NCI-H748 treated with DMSO at 0.1 percent for 48 hours (cell line): ENCODE measurements at places on chromosomes 12 and 14.
A peak's percentile ranks its signal among the peaks of the same experiment; 100 is the strongest.

DNA sequence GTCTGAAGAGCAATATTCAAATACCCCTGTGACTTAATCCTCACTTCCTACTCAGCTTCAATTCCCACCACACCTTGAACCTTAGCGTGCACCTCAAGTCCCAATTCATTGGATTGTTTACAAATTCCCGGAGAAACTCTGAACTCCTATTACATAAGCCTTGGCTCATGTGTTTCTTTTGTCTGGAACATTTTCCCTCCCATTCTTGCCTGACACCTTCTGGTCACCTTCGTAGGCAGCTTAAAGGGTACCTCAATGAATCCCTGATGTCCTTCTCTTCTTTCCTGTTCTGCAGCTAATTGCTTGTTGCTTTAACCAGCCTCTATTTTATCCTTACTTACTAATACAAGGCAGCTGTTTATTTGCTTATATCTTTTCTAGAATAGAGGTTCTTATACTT lies 85.0 kb upstream of the SEL1L start:
- DNase-seq: no peak

DNA sequence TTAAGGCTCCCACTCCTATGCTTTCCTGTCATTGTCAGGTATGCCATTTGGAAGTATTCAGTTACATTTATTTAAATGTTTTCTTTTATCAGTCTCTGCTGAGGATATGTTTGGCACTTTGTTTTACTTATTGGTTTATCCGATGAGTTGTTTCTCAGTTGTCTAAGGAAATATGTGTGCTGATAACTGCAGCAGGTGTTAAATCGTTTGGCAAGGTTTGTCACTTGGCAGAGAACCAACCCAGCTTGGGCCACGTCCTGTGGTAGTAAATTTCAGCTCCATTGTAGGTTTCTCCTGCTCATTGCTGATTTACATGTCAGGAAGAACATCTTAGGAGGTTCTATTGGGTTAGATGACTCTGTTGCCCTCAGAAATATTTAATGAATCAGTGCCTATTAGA lies 22.0 kb upstream of the MGST1 start:
- DNase-seq: peak; percentile 57

- no peak for DNase-seq
Measured at GRCh38 chr14:103442288-103442687, 57.1 kb downstream of the MARK3 start.

- DNase-seq: no peak
Measured at GRCh38 chr12:143964-144649, 69.8 kb downstream of the SLC6A12 start.

DNA sequence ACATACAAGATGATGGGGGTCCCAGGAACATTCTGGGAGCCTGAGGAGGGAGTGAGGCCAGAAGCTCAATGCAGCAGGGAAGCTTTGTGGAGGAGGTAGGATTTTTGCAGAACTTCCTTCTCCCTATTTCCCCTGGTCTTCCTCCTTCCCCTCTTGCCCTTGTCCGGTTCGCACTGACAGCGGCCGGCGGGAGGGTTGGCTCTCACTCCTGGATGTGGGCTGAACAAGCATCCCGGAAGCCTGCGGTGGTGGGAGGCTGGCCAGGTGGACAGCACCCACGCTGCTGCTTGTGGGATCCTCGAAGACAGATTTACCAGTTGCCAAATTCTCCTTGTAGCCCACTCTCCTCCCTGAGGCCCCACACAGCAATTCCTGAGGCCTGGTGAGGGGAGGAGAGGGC lies 112.2 kb downstream of the KCNA5 start:
- no peak for DNase-seq

GRCh38 chr12:50112456-50113218 lies 601 bp downstream of the COX14 start:
- DNase-seq: no peak

- no peak for DNase-seq
Measured at GRCh38 chr14:91227183-91227628, 17.3 kb downstream of the GPR68 start.

DNA sequence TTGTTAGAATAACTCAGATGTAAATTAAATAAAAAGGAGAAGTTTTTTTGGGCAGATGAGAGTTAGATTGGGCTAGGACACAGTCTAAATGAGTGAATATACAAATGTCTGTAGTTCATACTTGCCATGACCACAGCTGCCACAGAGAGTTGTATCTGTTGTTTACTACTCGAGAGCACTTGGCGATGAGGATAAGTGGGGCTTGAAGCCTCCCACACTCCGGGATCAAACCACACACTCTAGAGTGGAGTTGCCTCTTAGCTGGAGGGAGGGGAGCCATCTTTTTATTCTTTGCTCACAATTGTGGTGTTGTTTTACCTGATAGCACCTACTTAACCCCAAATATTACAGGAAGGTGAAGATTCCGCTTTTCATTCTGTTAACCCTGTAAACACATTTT lies 27.5 kb downstream of the BEST3 start:
- no peak for DNase-seq
